ENCODE measurements at places on chromosomes 12 and 14. TPM values are rescaled to one million over a fixed set of nuclear protein-coding genes. Genes with fewer than 3 reads are reported as not detected.

- no peak for DNase-seq
- H3K4me1 ChIP-seq = peaks cover 13% of the 10 kb centered on the region
- no peak overlapping the region for H3K27ac ChIP-seq
Measured at GRCh38 chr14:44405011-44405486, 102.0 kb downstream of the FSCB start.

DNA sequence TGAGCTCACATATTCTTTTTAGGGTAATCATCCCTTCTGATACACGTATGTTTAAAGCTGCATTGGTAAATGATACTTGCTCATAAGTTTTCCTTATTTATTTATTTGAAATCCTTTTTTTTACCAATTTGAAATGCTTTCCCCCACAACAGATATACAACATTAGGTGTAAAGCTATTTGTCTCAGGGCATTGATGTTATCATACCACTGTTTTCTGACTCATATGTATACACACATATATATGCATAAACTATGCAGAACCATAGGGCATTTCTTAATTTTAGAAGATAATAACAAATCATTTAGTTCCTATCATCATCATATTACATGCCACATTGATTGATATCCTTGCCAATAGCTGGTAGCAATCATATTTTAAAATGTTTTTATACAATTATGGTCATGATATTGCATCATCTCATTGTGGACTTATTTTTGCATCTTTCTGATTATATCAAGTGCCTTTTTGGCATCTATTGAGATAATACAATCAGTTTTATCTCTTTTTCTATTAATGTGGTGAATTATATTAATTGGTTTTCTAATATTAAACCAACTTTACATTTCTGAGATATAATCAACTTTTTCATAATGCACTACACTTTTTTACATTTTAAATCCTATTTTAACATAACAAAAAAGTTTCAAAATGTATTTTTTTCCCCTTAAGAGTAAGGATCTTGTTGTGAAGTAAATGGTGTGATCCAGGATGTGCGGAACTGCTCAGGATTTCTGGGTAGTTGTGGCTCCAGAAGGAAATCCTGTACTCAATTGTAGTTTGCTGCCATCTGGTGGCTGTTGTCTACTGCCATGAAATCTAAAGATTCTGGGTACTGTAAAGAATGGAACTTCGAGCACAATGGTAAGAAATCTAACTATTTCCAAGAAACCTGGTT is 16.7 kb downstream of the OR9K2 start:
- peaks cover 18% of the 10 kb centered on the region for H3K36me3 ChIP-seq
- no peak overlapping the region for H3K27ac ChIP-seq
- peak; percentile 35 for DNase-seq
- peaks cover 3% of the 10 kb centered on the region for H3K27me3 ChIP-seq
- H3K4me3 ChIP-seq = no peak overlapping the region

GRCh38 chr14:23154964-23155587 is 28.4 kb downstream of the SLC7A8 start:
- H3K4me1 ChIP-seq = peaks cover 7% of the 10 kb centered on the region
- H3K36me3 ChIP-seq = no peaks in the 10 kb centered on the region
- peak overlapping the region; percentile 56 for H3K27ac ChIP-seq
- DNase-seq = peak; percentile 32
- no peaks in the 10 kb centered on the region for H3K27me3 ChIP-seq

DNA sequence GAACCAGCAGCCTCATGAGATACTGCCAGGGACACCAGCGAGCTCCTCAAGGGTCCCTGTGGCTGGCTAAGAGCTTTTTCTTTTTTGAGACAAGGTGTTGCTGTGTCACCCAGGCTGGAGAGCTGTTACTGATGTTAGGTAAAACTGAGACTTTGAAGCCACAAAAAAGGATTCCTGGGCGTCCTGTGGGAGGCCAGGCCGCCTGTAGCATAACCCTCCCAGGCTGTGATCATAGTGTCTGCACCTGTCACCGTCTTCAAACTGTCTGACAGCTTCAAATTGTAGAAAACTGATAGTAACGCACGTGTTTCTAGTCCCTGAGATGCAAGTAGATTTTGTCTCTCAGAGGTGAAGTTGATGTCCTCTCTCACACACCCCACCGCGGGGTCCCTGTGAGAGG is 4.1 kb downstream of the ZFYVE21 start:
- H3K4me3 ChIP-seq = peak overlapping the region; percentile 17
- peaks cover 11% of the 10 kb centered on the region for H3K27me3 ChIP-seq
- peaks cover 28% of the 10 kb centered on the region for H3K4me1 ChIP-seq
- H3K27ac ChIP-seq = no peak overlapping the region

- H3K4me3 ChIP-seq = no peak overlapping the region
- H3K36me3 ChIP-seq = no peaks in the 10 kb centered on the region
- H3K27ac ChIP-seq = no peak overlapping the region
Measured at GRCh38 chr14:85688006-85688405, 158.1 kb downstream of the FLRT2 start.

DNA sequence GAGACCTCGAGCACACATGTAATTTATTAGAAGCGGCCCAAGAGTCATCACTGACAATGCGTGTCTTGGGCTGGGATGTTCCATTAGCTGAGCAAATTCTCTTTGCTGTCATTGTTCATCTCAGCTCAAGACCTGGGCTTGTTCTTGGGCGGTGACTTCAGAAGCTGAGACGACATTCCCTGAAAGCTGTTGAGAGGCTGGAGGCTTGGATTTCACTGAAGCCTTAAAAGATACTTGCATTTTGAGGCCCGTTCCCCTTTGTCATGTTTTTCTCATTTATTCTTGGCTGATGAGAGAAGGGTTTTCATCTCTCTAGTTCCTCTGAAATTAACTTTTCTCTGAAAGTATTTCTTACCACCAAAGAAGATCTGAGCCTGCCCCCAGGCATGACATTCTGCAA is 16.6 kb upstream of the SUSD6 start:
- H3K27ac ChIP-seq = no peak overlapping the region
- no peaks in the 10 kb centered on the region for H3K36me3 ChIP-seq
- DNase-seq = no peak
- H3K4me3 ChIP-seq = no peak overlapping the region
- peaks cover 16% of the 10 kb centered on the region for H3K4me1 ChIP-seq
- H3K27me3 ChIP-seq = peaks cover 2% of the 10 kb centered on the region

DNA sequence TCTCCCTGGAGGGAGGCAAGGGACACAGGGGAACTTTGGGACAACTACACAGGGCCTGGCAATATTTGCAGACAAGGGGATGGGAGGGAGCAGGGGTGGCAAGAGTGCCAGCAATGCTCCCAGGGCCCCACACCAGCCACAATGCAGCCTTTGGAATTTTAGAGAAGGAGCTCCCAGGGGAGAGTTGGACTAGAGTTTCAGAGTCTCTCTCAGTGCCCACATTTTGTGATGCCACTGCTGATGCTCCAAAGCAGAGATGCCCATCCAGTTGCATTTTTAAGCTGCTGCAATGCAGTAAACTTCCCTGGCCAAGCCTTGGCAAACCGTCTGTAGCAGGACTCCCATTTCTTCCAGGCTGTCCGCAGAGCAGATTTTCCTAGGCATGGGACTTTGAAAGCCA is 98.9 kb downstream of the ZFP36L1 start:
- H3K27me3 ChIP-seq = peaks cover 7% of the 10 kb centered on the region
- H3K4me3 ChIP-seq = no peak overlapping the region
- H3K27ac ChIP-seq = no peak overlapping the region
- H3K4me1 ChIP-seq = no peaks in the 10 kb centered on the region
- DNase-seq = no peak
- peaks cover 4% of the 10 kb centered on the region for H3K36me3 ChIP-seq

DNA sequence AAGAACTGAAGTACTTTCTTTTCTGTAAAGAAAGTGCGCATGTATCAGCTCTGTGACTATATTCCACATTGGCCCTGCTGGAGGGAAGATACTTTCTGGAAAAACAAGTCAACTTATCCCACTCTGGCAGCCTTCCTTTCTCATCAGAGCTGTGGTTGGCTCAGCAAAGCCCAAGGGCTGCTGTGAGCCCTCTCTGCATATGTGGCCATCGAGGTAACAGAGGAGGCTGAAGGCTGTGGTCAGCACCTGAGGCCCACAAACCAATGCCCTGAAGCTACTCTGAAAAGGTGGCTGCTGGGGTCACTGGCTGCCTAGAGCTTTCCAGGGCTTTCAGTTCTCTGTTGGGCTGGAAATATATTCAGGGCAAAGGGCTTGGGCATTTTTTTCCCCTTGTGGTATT is 70.8 kb upstream of the IGF1 start:
- H3K36me3 ChIP-seq = no peaks in the 10 kb centered on the region
- H3K4me3 ChIP-seq = no peak overlapping the region
- no peak for DNase-seq
- no peak overlapping the region for H3K27ac ChIP-seq

DNA sequence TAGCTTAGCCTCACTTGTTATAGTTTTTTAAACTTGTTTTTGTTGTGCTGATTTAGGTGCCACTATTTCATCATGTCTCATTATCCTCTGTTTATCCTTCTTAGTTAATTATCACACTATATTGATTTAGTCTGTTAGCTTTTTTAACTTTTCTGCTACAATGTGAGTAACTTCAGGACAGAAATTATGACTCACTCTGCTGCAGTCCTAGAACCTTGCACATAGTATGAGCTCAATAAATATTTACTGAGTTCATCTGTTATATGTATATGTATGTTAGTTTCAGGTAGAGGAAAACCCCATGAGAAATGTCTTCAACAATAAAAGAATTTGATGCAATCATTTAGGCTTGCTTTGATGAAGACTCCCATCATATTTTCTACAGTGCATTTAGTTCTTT is 224.3 kb upstream of the NAV3 start:
- no peak for DNase-seq
- H3K4me3 ChIP-seq = no peak overlapping the region
- H3K27me3 ChIP-seq = peaks cover 2% of the 10 kb centered on the region

GRCh38 chr12:32309811-32310736 is 89.3 kb upstream of the FGD4 start:
- peak overlapping the region; percentile 31 for H3K4me3 ChIP-seq
- DNase-seq = no peak
- H3K27ac ChIP-seq = peak overlapping the region; percentile 89
- peaks cover 17% of the 10 kb centered on the region for H3K27me3 ChIP-seq

GRCh38 chr14:90976101-90976500 is 84.3 kb downstream of the RPS6KA5 start:
- no peaks in the 10 kb centered on the region for H3K36me3 ChIP-seq
- no peak overlapping the region for H3K4me3 ChIP-seq
- DNase-seq = no peak
- H3K27ac ChIP-seq = no peak overlapping the region

GRCh38 chr12:111653596-111653995 is 32.2 kb downstream of the BRAP start:
- no peak overlapping the region for H3K27ac ChIP-seq
- DNase-seq = no peak
- H3K36me3 ChIP-seq = no peaks in the 10 kb centered on the region
- H3K4me3 ChIP-seq = no peak overlapping the region

- no peak overlapping the region for H3K27ac ChIP-seq
- no peak overlapping the region for H3K4me3 ChIP-seq
- H3K27me3 ChIP-seq = peaks cover 2% of the 10 kb centered on the region
- H3K36me3 ChIP-seq = no peaks in the 10 kb centered on the region
- peaks cover 3% of the 10 kb centered on the region for H3K4me1 ChIP-seq
- DNase-seq = no peak
Measured at GRCh38 chr12:70534466-70534865, 102.8 kb downstream of the PTPRB start.

- H3K4me3 ChIP-seq = peak overlapping the region; percentile 30
- peaks cover 11% of the 10 kb centered on the region for H3K27me3 ChIP-seq
- H3K27ac ChIP-seq = no peak overlapping the region
- no peaks in the 10 kb centered on the region for H3K36me3 ChIP-seq
- H3K4me1 ChIP-seq = peaks cover 13% of the 10 kb centered on the region
- DNase-seq = no peak
Measured at GRCh38 chr12:128789356-128789929, 34.3 kb downstream of the SLC15A4 start.

GRCh38 chr12:130351326-130351725 is 13.6 kb downstream of the PIWIL1 start:
- peaks cover 6% of the 10 kb centered on the region for H3K36me3 ChIP-seq
- H3K4me3 ChIP-seq = no peak overlapping the region
- no peak for DNase-seq
- H3K27ac ChIP-seq = no peak overlapping the region

- peak; percentile 86 for DNase-seq
- H3K4me1 ChIP-seq = peaks cover 7% of the 10 kb centered on the region
- no peaks in the 10 kb centered on the region for H3K36me3 ChIP-seq
Measured at GRCh38 chr14:102516531-102517391, 7.2 kb upstream of the ANKRD9 start.

GRCh38 chr14:37870170-37870569 is 274.7 kb downstream of the TTC6 start:
- H3K36me3 ChIP-seq = no peaks in the 10 kb centered on the region
- H3K4me1 ChIP-seq = peaks cover 3% of the 10 kb centered on the region
- H3K4me3 ChIP-seq = no peak overlapping the region
- H3K27ac ChIP-seq = no peak overlapping the region

DNA sequence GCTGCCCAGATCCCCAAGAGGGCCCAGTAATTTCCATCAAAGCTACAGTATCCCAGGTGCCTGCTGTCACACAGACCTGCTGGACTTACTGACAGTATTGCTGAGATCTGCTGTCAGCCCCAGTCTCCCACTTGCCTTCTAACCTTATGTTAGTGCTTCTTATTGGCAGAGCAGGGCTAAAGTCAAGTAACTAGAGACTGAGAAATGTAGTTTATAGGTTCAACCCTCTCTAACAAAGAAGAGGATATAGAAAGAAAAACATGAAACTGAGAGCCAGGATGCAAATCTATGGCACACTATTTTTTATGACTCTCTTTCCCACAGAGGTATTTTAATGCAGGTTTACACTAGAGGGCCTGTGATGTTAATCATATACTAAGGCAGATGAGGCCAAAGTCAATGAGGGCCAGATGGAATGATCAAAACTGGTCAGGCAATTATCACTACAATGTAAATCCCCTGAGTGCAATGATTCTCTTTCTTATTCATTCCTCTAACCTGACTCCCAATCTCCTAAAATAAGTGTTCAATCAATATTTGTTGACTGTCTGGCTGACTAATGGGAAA is 781.9 kb downstream of the VRK1 start:
- DNase-seq = peak; percentile 19
- H3K4me1 ChIP-seq = peaks cover 34% of the 10 kb centered on the region
- no peaks in the 10 kb centered on the region for H3K36me3 ChIP-seq

The BCL2L14 gene
- total RNA-seq = not detected

The CLECL1 gene
- total RNA-seq = not detected

The MRPL51 gene
- total RNA-seq = 138 TPM

The TMTC1 gene
- 1.4 TPM for total RNA-seq

The SERPINA12 gene
- not detected for total RNA-seq

The CEP170B gene
- total RNA-seq = 80.4 TPM

The SYCP3 gene
- not detected for total RNA-seq

The KRT85 gene
- total RNA-seq = not detected

The DDN gene
- total RNA-seq = 6.4 TPM

The RNASE1 gene
- not detected for total RNA-seq
